ENCODE measurements at places on chromosomes 16 and 17.

DNA sequence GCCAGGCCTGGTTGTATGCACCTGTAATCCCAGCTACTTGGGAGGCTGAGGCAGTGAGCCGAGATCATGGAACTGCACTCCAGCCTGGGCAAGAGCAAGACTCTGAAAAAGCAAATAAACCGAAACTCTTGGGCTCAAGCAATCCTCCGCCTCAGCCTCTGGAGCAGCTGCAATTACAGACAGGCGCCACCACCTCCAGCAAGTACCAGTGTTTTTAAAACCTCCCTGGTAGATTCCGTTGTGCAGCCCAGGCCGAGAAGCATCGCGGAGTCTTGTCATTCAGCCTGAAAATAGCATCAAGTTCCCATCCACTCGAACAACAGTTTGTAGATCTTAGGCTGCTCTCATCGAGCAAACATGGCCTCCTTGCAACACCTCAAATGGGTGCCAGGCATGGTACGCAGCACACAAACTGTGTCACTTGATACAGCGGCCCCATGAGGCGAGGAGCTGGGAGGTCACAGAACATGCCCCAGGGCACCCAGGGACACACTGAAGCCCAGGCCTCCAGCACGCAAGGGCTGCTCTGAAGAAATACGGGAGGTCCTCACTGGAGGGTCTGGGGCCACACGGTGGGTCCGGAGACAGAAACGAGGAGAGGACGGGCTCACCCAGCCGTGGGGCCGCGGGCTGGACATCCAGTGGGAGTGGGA lies 18.1 kb downstream of the TMC6 start:
- DNase-seq: no peak

DNA sequence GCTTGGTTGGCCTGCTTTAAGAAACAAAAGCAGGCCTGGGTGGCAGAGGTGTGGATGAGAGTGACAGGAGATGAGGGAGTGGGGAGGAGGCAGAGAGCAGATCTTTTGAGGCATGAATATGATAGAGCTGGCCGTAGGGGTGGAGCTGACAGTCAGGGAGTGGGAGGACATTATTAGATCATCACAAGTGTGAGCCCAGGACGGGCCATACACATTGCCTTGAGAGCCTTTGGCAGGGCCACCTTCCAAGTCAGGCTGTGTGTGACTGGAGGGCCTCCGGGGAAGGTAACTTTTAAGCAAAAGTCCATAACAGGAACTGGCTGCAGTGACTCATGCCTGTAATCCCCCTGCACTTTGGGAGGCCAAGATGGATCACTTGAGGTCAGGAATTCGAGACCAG lies 26.3 kb downstream of the GINS3 start:
- DNase-seq: no peak

GRCh38 chr17:72185564-72185963 lies 64.7 kb downstream of the SOX9 start:
- DNase-seq: no peak

GRCh38 chr16:31134625-31135534 lies 647 bp downstream of the PRSS8 start:
- no peak for DNase-seq

- no peak for DNase-seq
Measured at GRCh38 chr17:73660366-73660765, 16.1 kb upstream of the SDK2 start.

- DNase-seq: no peak
Measured at GRCh38 chr16:67961551-67961957, 6.9 kb downstream of the SLC12A4 start.

DNA sequence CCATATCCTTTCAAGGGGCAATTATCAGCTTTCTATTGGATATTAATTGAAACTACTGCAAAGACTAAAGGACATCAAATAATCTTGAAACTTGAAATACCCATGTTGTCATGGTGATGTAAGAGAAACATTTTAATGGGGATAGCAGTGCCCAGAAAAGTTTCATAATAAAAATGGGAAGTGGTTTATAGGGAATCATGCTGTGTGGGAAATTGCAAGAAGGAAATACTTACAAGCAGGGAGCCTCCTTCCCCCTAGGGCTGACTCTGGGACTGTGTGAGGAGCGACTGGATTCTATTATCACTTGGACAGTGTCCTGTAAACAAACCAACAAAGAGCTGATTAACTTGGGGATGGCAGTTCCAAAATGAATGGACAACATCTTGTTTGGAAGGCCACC lies 1393.1 kb upstream of the GOT2 start:
- no peak for DNase-seq
